ENCODE measurements at places on chromosomes 5 and 9.

- peak; percentile 81 for DNase-seq
Observed at GRCh38 chr9:72856972-72857623, 95.8 kb downstream of the ALDH1A1 start.

DNA sequence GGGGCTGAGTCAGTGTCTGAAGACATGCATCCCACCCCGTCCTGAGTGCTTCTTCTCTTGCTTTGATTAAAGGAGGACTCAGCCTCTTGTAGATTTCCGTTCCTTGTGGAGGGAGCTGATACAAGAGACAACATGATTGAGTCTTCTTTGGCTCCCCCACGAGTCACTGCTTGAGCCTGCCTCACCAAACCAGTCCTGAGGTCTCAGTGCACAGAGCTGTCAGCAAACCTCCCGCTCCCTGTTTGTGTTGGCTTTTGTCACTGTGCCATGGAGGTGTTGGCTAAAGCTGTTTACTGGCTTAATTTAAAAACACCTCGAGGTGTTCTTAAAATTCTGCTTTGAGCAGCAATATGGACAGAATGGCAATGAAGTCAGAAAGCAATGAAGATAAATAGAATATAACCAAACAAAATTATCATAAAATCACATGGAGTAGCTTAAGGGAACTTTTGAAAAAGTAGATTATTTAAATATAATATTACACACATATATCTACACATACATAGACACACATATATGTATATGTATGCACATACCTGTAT lies 234.1 kb upstream of the ANKRD55 start:
- no peak for DNase-seq

DNA sequence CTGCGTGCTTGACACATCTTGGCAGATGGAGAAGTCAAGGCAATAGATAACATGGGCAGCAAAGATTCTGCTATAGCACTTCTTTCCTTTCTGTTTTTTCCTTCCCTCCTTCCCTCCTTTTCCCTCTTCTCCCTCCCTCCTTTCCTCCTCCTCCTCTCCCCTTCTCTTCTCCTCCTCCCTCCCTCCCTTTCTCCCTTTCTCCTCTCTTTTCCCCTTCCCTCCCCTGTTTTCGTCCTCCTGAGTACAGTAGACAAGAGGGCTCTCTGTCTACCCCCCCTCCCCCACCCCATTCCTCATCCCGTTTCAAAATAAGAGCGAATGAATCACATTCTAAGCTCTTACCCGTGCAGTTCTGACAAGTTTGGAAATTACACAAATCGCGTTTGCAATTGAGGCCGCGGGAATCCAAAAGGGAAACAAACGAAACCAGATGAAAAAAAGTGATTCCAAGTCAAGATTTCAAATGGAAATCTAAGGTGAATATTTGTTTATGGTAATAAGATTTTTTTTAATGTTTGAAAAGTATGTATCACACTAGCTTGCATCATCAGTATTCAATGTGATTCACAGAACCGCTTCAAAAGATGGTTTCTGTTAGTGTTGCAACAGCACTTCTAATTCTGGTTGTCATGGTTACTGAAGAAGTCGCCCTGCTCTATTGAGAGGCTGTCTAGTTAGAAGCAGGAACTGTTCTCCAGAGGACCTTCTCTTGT lies 1.3 kb downstream of the NIM1K start:
- DNase-seq, result peak; percentile 85

DNA sequence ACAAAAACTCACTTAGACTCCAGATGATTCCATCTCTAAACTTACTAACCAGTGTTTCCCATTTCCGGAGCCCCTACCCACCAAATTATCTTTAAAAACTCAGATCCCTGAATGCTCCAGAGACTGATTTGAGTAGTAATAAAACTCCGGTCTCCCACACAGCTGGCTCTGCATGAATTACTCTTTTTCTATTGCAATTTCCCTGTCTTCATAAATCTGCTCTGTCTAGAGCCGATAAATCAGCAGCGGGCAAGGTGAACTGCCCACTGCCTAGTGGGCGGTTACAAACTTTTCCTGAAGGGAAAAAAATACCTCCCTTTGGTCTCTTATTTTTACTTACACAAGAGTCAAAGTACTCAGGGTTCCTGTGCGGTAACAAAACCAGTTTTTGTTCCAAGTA lies 624.4 kb upstream of the RORB start:
- DNase-seq, result no peak

DNA sequence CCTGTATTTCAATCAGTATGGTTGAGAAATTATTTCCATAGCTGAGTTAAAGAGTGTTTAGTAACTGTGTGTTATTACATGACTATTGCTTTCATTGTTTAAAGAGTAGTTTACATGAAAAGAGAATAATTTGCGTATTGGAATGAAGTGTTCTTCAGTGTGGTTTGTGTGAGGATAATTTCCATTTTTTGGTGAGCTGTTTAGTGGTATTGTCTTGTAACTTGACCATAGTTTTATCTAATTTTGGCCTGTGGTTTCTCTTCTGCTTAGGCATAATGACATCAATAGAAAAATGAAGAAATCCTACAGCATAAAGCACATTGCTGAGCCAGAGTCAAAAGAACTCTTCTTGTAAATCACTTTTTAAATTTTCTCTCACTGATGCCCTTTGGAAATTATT lies 151.2 kb downstream of the SNCAIP start:
- DNase-seq, result no peak

- peak; percentile 81 for DNase-seq
Observed at GRCh38 chr5:40736103-40736875, 19.5 kb downstream of the TTC33 start.

GRCh38 chr9:27377811-27378456 lies 81.0 kb upstream of the EQTN start:
- DNase-seq, result no peak

GRCh38 chr5:145777445-145778063 lies 57.6 kb downstream of the PRELID2 start:
- no peak for DNase-seq

DNA sequence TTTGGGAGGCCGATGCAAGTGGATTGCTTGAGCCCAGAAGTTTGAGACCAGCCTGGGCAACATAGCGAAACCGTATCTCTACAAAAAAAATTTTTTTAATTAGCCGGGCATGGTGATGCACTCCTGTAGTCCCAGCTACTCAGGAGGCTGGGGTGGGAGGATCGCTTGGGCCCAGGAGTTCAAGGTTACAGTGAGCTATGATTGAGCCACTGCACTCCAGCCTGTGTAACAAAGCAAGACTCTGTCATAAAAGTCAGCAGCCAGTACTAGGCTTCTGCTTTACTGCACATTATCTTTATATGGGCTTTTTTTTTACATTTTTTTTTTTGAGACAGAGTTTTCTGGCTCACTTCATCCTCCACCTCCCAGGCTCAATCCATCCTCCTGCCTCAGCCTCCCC lies 9.4 kb upstream of the HAVCR1 start:
- DNase-seq, result no peak

- no peak for DNase-seq
Observed at GRCh38 chr9:127813686-127814226, 11.1 kb downstream of the FPGS start.

GRCh38 chr9:79662537-79662956 lies 90.8 kb downstream of the TLE4 start:
- DNase-seq, result peak; percentile 25

DNA sequence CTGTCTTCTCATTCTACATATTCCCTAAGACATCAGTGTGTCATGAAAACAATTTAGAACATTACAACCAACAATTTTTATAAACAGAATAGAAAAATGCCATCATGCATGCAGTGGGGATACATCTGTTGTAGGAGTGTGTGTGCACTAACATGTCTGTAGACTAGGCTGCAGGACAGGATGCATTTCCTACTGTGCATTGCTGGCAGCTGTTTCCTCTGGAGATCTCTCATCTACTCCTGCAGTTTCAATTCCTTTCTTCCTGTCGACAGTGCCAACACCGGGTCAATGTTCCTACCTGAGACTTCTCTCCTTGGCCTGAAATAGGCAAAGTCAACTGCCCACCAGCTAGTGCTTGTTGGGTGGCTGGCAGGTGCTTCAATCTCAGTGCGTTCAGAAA lies 69.8 kb downstream of the ANKH start:
- no peak for DNase-seq

- DNase-seq, result no peak
Observed at GRCh38 chr5:110590187-110590586, 136.3 kb downstream of the TMEM232 start.

GRCh38 chr5:37873988-37874387 lies 34.1 kb upstream of the GDNF start:
- no peak for DNase-seq

GRCh38 chr9:129979071-129979745 lies 63.8 kb downstream of the FNBP1 start:
- DNase-seq, result no peak

GRCh38 chr5:85388770-85389169 lies 1004.1 kb upstream of the EDIL3 start:
- DNase-seq, result peak; percentile 1

GRCh38 chr5:138472353-138472752 lies 7.1 kb downstream of the EGR1 start:
- DNase-seq, result no peak

GRCh38 chr5:173231381-173231766 lies 3.6 kb downstream of the NKX2-5 start:
- no peak for DNase-seq

DNA sequence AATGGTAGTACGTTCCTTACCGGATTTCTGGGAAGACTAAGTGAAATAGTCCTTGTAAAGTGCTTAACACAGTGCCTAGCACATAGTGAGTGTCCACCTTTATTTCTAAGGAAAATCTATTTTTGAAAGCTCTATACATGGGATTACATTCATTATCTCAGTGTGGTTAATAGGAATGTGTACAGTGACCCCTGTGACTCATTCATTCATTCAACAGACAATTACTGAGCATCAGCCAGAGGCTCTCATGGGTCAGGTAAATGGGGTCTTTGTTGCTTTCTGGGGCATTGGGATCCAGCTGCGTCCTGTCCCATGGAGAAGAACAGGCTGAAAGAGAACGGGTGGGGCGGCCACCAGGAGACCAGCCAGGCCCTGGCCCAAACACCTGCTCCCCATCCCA lies 226.2 kb upstream of the TBC1D2 start:
- DNase-seq, result no peak

DNA sequence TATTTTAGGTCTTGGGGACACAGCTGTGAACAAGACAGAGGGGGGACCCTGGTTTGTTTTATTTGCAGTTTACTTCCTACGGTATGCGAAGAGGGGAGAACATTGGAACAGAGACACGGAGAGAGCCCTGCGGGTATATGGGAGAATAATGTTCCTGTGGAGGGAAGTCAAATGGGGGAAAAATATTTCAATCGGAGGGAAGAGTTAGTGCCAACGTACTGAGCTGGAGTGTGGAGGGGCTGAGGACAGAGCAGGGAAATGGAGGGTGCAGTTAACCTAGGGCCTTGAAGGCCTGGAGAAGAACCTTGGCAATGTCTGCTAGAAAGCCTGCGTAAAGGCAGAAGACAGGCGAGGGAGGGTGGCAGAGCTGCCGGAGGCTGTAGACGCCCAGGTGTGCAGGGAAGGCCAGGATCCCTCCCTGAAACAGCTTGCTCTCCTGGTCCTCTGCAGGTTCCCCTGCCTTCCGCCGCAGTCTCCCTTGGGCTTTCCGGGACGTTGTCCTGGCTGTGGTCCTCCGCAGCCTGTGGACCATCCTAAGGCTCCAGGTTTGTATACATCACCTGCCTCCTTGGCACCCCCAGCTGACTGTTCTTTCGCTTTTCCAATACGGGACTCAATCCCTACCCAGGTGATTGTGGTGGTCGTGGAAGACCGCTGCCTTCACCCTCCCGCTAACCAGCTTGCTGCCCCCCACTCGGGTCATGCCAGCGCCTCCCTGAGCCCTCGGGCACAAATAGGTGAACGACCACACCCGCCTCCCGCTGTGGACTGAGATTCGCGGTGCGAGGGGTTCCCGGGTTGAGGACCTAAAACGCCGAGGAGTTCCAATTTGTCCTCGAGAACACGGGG lies 1.9 kb upstream of the RACK1 start:
- peak; percentile 15 for DNase-seq

DNA sequence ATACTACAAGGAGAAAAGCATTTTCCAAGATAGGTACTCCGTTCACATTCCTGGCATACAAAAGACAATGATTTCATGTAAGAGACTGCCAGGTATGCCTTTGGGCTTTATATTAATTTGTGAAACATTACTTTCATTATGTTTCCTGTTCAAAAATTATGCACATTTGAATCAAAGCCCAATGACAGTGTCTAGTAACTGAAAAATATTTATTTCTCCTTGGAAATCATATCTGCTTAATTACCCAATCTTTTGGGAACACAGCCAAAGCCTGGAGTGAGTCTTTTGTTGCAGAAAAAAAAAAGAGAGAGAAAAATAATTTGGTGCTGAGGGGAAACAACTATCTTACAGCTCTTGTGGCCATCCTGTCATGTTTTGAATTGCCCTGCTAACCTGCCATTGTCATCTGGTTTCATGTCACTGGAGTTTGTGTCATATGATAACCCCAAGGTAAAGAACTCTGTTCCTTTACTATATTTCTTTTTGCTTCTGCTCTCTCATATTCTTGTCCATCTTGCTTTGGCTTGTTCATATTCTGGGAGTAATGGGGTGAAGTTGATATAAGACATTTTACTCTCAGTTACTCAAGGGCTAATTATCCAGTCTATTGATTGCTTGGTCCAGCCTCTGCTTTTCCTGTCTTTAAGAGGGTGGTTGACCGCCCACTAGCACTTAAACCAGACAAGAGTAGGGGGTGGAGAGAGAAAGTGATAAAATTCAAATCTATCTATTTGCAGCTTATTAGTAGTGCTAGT lies 238.3 kb upstream of the NUDT12 start:
- peak; percentile 28 for DNase-seq

- DNase-seq, result peak; percentile 18
Observed at GRCh38 chr9:17744786-17745185, 165.9 kb downstream of the SH3GL2 start.

DNA sequence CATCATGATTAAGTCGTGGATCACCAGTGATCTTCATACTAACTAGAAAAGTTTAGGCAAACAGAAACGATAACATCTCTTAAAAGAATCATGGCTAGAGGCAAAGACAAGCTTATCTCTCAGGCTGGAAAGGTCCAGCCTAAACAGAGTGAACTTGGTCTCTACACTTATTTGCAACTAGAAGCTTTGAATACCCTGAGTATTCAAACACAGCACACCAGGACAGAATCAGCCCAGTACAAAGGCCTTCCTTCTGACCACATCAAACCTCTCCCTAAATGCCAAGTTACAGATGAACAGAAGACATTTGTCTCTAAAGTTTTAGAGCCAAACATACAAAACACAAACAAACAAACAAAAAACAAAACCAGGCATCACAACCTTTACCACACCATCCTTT lies 57.2 kb downstream of the ELAVL2 start:
- no peak for DNase-seq

DNA sequence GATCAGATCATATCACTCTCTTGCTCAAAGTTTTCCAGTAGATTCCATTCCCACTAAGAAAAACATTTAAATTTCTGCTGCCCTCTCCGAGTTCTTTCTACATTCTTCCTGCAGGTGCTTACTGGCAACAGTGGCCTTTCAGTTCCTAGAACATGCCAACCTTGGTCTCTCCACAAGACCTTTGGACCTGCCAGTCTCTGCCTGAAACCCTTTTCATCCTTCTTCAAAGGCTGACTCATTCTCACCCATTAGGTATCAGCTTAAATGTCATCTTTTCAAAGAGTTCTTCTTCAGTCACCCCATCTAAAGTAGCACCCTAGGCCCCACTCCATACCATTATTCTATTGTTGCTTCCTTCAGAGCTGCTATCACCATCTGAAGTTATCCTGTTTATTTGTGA lies 21.8 kb downstream of the PPIC start:
- no peak for DNase-seq

GRCh38 chr5:151719228-151720000 lies 32.7 kb upstream of the SPARC start:
- peak; percentile 30 for DNase-seq

- DNase-seq, result no peak
Observed at GRCh38 chr9:91098203-91098850, 263.4 kb downstream of the AUH start.

Measured in umbilical cord (tissue), 2 donors.